ENCODE measurements at places on chromosomes 13 and 19.

GRCh38 chr13:49367640-49368422 is 76.0 kb downstream of the CAB39L start:
- DNase-seq: no peak

GRCh38 chr13:103000157-103000556 is 66.1 kb downstream of the SLC10A2 start:
- no peak for DNase-seq

- no peak for DNase-seq
Measured at GRCh38 chr13:97023117-97023516, 28.8 kb upstream of the OXGR1 start.

DNA sequence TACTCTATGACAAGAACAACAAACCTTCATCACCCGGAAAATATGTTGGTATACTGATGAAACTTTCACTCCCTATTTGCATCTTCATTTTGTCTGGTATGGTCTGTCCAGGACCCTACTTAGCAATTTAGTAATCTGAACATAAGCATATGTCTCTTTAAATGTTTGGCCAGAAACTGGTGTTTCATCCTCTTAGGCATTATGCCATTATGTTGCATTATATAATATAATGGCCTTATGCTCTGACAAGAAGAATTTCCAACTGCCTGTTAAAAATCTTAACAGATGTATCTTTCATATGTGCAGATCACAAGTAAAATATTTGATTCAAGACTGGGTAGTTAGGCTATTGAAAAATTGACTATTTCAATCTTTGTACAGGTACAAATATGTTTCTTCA is 610.6 kb upstream of the PRR20A start:
- DNase-seq: no peak

DNA sequence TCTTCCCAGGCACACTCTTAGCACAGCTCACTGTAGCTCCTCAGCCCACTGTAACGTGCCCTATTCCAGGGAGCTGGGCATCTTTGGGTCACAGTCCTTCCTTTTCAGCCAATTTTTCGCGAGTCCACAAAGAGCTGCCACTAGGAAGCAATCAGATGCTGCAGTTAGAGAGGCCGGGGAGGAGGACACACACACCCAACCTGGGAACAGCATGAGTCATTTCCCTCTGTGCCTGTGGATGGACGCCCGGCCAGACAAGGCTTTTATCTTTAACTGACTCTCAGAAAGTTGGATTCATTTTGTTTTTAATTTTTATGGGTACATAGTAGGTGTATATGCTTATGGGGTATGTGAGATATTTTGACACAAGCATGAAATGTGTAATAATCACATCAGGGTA is 918.6 kb downstream of the UQCRFS1 start:
- DNase-seq: no peak

Measured in mesenchymal stem cell (in vitro differentiated cells and primary cell).